Activated CD8-positive, alpha-beta memory T cell treated with anti-CD3 and anti-CD28 coated beads for 1 hour (primary cell): ENCODE measurements at places on chromosomes 1 and 21.

DNA sequence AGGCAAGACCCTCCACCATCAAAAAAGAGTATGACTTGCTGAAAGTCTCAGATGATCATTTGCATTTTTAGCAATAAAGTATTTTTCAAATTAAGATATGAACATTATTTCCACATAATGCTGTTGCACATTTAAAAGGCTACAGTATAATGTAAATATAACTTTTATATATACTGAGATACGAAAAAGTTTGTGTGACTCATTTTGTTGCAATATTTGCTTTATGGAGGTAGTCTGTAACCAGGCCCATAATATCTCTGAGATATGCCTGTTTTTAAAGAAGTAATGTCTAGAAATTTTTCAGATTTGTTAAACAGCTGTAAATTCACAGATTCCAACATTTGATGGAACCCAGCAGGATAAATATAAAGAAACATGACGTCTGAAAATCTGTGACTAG is 86.7 kb downstream of the MAN1A2 start:
- no peak for DNase-seq

- no peak for DNase-seq
These were observed 79.7 kb upstream of the MARK1 start for GRCh38 chr1:220448217-220448616.

DNA sequence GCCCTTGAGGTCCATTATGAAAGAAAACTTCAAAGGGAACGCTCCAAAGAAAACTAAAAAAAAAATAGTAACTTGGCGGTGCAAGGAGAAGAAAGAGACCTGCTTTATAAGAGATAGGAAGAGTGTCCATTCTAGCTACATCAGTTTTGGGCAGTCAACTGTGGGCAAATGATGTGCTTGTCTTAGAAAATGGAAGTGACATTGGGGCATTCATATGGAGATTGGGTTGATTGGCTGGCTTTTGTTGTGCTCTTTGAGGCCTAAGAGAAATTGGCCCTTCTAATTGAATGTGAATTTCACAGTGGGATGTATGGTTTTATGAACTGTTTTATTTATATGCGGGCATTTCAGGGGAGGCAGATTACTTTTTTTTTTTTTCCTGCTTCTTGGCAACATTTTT is 13.2 kb downstream of the PPP1R12B start:
- no peak for DNase-seq

- no peak for DNase-seq
These were observed 878.9 kb upstream of the CXADR start for GRCh38 chr21:16633831-16634459.

- no peak for DNase-seq
These were observed 103.1 kb downstream of the TOMM20 start for GRCh38 chr1:235025422-235025984.

DNA sequence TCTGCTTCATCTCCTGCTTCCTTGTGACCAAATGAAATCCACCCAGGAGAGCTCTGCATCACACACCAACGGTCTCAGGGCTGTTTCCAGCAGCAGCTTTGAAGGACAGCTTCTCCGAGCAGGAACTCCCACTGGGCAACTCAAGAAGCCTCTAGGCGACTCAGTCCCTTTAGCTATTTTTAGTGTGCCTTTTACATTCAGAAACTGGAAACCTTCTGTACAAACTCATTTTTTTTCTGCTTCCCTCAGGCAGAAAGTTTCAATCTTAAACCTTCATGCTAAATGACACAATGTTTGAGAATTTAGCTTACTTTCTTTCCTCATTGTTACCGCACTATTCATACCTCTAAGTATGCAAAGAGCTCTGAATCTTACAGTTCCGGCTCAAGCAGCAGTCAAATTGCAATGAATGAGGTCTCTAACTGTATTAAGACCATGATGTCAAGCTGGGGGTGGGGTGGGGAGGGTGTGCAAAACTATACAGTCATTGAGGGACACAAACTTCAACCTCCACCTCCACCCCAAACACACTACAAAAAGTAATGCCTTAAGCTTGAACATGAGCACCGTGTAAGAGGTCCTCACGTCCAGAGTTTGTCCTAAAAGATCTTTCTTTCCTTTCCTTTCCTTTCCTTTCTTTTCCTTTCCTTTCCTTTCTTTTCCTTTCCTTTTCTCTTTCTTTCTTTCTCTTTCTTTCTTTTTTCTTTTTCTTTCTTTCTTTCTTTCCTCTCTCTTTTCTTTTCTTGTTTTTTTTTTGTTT is 16.4 kb upstream of the TARBP1 start:
- no peak for DNase-seq

- DNase-seq = no peak
These were observed 53.5 kb upstream of the FOXD3 start for GRCh38 chr1:63268876-63269275.

DNA sequence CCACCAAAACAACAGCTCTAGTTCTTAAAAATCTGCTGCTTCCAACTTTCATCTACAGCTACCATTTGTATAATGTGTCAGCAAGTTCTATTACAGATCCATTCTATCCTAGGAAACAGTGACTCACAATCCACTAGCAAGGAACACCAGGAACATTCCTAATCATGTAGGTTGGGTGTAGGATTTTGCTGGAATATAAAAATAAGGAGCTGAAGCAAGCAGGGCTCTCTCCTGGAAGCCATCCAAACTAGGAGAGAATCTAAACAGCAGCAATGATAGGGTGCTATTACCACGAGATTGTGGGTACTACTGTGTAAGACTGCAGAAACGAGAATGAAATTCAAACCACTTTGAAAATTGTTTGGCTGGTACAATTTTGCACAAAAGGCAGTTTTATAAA is 135.0 kb downstream of the PTPN14 start:
- DNase-seq = no peak

DNA sequence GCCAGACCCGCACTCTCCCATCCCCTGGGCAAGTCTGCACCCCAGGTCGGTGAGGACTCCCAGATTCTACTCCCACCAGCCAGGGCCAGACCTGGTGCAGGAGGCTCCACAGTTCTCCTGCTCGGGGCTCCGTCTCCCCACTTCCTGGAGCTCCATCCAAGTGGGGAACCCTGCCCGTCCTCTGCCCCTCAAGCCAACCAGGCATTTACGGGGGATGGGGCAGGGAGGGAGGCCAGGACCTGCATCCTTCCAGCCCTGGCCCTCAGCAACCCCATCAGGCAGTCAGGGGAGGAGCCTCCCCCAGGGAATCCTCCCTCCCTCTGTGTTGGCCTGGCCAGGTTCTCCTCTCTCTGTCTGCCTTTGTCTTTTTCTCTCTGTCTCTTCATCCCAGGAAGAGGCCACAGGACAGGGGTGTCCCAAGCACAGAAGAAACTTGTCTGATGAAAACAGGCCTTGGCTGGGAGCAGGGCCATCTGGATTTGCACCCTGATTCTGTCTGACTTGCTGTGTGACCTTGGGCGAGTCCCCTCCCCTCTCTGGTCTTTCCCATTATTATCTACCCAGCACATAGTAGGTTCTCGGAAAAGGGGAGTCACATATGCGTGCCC is 18.5 kb upstream of the EPHA2 start:
- no peak for DNase-seq

GRCh38 chr1:205782627-205783432 is 7.5 kb upstream of the RAB29 start:
- no peak for DNase-seq

GRCh38 chr1:104765085-104765484 is 1015.4 kb downstream of the AMY1C start:
- DNase-seq = no peak

GRCh38 chr1:118894836-118895235 is 93.3 kb downstream of the TBX15 start:
- DNase-seq = no peak

DNA sequence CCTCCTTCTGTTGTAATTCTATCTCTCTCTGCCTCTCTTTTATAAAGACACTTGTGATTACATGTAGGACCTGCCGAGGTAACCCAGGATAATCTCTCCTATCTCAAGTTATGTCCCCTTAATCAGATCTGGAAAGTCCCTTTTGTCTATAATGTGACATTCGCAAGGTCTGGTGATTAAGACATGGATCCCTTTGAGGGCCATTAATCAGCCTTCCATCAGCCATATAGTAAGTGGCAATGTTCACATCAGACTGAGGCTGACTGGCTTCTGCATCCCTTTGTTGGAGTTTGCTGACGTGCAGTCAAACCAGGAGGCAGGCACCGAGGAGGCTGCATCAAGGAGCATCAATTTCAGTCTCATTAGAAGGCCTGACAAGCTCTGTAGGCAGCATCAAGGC is 209.6 kb downstream of the BACH1 start:
- no peak for DNase-seq

- no peak for DNase-seq
These were observed 302.7 kb upstream of the SGIP1 start for GRCh38 chr1:66231217-66231616.

- no peak for DNase-seq
These were observed 12.1 kb upstream of the TSPEAR start for GRCh38 chr21:44723177-44724131.
